Effector CD4-positive, alpha-beta T cell (primary cell): ENCODE measurements at places on chromosomes 16 and 17.

GRCh38 chr16:64880006-64880405 lies 241.9 kb downstream of the CDH11 start:
- DNase-seq, result no peak

GRCh38 chr16:23575834-23576233 lies 18.3 kb downstream of the UBFD1 start:
- DNase-seq, result no peak

DNA sequence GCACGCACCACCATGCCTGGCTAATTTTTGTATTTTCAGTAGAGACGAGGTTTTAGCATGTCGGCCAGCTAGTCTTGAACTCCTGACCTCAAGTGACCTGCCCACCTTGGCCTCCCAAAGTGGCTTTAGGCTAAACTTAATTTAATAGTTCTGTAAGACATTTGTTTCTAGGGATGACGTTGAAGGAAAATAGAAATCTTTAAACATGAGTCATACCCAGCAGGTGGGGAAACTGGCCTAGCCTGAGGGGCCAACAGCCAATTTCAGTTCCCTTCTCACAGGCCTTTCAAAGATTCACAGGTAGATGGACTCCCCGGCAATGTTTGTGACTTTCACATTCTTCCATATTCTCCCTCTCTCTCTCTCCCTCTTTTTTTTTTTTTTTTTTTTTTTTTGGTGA lies 18.1 kb upstream of the ITPRIPL2 start:
- DNase-seq, result no peak

- no peak for DNase-seq
Observed at GRCh38 chr17:44913676-44914075, 1.6 kb downstream of the GFAP start.

GRCh38 chr17:40112718-40113109 lies 9.1 kb upstream of the MSL1 start:
- DNase-seq, result no peak

DNA sequence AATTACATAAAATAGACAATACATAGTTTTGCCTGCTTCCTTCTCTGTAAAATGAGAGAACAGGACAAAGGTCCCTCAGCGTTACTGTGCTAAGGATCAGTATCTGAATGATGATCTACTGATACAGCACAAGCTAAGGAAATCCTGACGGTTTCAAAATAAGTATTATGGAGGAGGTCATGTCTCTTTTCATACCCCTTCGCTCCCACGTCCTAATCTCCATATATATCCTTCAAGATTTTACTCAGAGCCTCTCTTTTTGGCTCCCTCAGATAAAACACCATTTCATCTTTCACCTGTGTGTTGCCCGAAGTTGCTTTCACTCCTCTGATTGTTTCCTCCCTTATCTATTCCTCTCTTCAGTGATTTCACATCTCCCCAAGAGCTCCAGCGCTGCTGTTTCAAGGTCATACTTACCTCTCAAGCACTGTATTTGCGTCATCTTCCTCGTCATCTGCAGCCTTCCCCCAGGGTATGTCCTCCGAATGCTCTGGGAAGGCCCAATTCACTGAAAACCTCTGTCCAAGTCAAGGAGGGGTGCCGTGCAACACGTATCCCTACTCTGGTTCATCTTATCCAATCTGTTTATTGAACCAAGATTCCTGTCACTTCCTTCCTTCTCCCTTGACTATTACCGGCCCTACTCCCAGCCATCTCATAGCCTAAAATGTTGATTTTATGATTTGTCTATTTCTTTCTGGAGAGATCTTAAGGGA lies 1.2 kb upstream of the BLTP2 start:
- DNase-seq, result no peak

- no peak for DNase-seq
Observed at GRCh38 chr17:40159456-40159855, 17.8 kb upstream of the RAPGEFL1 start.

- no peak for DNase-seq
Observed at GRCh38 chr17:62827746-62828485, 19.8 kb upstream of the MARCHF10 start.

- DNase-seq, result no peak
Observed at GRCh38 chr16:80347900-80348299, 192.9 kb upstream of the DYNLRB2 start.

GRCh38 chr17:57834146-57834741 lies 15.6 kb downstream of the MRPS23 start:
- DNase-seq, result no peak

- DNase-seq, result no peak
Observed at GRCh38 chr16:22216191-22216831, 10.2 kb downstream of the EEF2K start.

DNA sequence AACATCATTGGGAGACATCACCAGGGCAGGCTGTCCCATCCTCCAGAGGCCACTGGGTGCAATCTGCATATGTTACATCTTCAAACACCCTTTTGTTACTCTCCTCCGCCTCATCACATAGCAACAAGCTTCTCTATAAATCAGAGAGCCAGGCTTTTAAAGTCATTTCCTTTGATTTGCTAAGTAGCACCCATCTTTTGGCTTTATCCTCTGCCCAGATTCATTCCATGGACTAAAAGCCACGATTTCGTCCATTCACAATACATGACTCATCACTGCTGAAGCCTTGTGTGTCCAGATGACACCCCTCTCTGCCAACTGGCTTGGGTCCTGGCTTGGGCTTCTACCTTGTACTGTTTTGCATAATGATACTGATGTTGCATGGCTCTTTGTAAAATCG lies 2.0 kb upstream of the KRT38 start:
- DNase-seq, result no peak

- DNase-seq, result no peak
Observed at GRCh38 chr17:37490638-37491614, 1.2 kb downstream of the DUSP14 start.

DNA sequence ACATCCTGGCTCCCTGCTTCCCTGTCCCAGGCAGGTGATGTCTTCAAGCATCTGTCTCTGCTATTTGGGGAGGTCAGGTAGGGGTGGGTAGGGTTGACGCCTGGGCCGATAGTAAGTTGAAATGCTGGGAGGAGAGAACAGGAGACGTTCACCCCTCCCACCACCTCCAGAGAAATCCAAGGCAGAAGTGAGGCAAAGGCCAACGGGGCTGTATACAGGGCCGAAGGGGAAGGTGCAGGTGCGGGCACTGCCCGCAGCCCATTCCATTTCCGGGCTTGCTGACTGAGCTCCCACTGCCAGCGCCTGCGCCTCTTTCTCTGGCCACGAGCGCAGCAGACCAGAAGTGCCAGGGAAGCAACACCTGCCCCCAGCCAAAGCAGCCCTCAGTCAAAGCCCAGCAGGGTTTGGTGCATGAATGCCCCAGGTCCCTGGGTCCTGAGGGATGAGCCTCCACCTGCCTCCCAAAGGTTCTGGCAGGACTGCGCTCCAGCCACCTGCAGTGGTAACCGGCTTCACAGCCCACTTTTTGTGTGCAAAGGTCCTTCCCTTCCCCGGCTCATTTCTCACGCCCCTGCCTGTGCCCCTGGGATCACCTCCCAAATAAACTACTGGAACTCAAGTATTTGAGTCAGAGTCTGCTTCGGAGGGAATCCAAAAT lies 127.6 kb upstream of the TNRC6C start:
- DNase-seq, result no peak

- no peak for DNase-seq
Observed at GRCh38 chr17:44556166-44556831, 985 bp upstream of the FZD2 start.

DNA sequence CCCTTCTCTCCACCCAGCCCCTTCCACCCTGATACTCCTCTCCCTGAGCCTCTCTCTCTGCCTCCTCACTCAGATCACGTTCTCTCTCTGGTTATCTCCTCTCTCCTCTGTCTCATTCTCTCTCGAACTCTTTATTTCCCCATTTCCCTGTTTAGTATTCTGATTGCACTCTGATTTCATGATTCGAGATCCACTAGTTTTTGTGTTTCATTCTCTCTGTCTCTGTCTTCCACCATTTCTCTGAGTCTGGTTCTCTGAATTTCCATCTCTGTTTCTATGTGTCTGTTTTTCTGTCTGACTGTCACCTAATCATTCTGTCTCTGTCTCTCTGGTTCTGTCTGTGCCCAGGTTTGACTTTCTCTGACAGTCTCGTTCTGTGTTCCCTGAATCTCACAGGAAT lies 2.0 kb downstream of the SEZ6L2 start:
- DNase-seq, result no peak

DNA sequence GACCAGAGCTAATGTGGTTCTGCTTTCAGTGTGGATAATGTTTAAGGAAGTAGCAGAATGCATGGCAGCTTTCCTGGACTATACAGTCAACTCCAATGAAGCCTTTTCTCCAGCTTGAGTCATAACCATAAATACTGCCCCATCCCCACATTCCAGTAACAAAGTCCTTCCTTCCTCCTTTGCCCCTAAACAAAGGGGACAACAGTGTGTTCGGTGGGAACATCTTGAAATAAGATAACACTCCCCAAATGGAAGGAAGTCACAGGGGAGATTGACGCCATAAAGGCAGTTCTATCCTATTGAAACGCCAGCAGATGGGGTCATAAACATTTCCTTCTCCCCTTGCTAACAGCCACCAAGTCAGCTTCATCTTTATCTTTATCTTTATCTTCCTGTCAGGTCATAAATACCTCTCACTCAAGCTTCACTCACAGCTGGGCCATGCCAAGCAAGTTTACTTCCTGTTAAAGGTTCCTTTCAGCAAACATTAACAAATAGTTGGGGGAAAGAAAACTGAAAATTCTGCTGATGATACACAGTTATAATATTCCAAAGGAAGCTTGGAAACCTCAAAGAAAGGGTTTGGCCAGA lies 136.7 kb downstream of the SNX11 start:
- no peak for DNase-seq

GRCh38 chr17:20086416-20087076 lies 77.4 kb downstream of the SPECC1 start:
- no peak for DNase-seq

DNA sequence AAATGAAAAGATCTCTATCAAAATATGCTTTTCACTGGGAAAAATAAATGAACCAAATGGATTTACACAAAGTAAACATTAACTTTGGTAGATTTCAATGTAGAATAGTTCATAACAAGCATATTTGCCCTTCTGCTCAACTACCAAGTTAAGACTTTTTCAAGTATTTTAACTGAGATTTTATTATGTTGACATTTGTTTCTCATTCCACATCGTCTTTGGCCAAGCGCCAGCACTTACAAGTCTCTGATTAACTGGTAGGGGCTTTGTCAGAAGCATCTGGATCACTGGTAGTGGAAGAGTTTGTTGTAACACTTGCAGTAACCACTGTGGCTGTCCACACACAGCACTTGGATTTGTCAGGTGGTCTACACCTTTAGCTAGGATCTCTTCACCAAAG lies 22.9 kb downstream of the SLFN12L start:
- no peak for DNase-seq

GRCh38 chr16:74868501-74868900 lies 93.9 kb upstream of the FA2H start:
- no peak for DNase-seq

- no peak for DNase-seq
Observed at GRCh38 chr17:33267851-33268548, 25.1 kb downstream of the ASIC2 start.

GRCh38 chr17:48724251-48725003 lies 1.4 kb downstream of the PRAC2 start:
- peak; percentile 67 for DNase-seq

GRCh38 chr16:88455610-88456355 lies 2.7 kb downstream of the ZFPM1 start:
- peak; percentile 75 for DNase-seq

- DNase-seq, result no peak
Observed at GRCh38 chr17:21370430-21370829, 5.7 kb upstream of the KCNJ12 start.

- DNase-seq, result no peak
Observed at GRCh38 chr16:66490774-66491715, 58.9 kb downstream of the TK2 start.

DNA sequence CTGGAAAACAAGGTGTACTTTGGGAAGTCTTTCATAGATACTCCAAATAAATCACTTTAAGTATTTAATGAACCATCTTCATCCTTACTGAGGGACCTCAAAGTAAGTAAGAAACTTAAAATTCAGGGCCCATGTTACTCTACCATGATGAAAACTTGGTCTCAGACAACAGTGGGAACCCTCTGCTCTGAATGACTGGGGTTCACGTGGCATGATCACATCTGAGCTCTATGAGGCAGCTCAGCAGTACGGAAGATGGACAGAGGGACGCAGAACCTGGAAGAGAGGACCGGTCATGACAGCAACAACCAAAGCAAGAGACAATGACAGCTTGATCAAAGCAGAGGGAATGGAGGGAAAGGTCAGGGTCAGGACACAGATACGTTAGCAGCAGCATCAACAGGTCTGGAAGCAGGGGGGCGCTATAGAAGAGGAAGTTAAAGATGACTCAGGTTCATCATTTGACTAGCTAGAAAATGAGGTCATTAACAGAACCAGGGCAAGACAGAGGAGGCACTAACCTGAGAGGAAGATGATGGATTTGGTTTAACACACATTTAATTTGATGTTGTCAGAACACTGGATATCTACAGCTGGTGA lies 9.5 kb downstream of the XPO6 start:
- DNase-seq, result no peak

GRCh38 chr16:66920299-66920590 lies 1.6 kb upstream of the CDH16 start:
- DNase-seq, result no peak

GRCh38 chr16:87245511-87245910 lies 71.7 kb downstream of the C16orf95 start:
- no peak for DNase-seq

DNA sequence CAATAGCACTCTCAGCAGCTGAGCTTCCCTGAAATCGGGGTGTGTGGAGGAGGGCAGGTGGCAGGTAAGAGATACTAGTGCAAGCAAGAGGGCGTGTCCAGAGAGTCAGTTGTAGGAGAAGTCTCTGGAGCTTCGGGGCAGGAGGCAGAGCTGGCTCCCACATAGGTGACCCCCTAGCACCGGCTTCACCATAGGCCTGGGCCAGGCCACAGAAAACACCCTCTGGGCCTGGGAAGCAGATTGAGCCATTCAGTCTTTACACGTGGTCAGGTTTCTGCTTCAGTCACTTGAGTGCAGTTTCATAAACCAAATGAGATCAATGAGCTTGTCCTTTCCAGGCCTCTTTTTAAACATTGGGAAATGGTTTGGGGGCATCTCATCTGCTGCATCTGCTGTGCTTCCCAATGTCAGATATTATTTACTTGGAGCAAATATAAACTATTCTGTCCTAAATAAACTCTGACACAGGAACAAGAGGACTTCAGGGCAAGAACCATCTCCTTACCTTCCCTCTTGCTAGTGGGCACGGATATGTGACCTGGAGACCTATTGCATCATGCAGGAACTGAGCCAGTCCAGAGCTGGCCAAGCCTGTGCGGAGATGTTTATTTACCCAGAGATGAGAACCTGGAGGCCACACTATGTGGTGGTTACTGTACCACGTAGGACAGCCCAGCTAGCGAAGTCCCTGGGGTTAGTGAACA lies 16.1 kb downstream of the CCR7 start:
- DNase-seq, result no peak

DNA sequence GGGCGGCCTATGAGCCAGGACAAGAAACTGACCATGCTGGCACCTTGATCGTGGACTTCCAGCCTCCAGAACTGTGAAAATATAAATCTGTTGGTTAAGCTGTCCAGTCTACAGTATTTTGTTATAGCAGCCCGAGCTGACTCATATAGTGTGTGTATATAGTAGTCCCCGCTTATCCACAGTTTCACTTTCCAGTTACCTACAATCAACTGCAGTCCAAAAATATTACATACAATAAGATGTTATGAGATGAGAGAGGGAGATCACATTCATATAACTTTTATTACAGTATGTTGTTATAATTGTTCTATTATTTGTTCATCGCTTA lies 4.9 kb downstream of the MT3 start:
- no peak for DNase-seq
